ENCODE measurements at places on chromosomes 12 and 14.

DNA sequence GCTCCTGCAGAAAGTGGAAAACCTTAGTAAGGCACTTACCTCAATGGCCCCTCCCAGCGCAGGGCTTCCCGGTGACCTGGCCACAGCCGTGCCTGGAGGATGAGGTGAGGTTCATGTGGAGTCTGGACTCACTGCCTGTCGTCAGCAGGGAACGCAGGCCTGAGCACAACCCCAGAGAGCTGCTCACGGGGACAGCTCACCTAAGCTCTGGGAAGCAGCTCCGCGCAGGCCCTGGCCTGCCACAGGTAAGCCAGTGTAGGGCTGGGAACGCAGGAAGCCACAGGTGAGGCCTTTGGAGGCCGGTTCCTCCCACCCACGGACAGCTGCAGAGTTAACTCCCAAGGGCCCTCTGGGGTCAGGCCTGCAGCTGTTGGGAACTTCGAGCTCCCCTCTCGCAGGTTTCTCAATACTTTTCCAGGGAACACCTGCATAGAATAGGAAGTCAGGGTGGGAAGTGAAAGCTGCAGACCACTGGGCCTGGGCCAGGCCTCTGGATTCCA lies 32.7 kb downstream of the ANAPC7 start:
- no peak for DNase-seq

DNA sequence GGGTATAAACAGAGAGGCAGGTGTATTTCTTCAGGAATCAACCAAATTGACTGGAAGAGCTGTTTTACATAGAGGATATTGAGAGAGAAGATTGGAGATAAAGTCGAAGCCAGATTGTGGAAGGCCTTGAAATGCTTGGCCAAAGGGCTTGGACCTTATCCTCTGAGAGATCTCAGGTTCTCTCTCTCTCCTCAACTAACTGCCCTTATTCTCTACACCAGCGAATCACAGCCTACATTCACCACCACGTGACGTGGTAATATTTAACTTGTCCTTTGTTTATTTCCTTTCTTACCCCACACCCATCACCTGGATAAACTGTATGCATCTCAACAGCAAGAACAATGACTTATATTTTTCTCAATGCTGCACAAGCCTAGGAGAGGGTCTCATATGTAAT lies 207.4 kb downstream of the EFCAB11 start:
- no peak for DNase-seq

- DNase-seq = no peak
Observed at GRCh38 chr12:66309606-66310005, 7.3 kb downstream of the HELB start.

- no peak for DNase-seq
Observed at GRCh38 chr12:109740694-109741245, 27.1 kb downstream of the FAM222A start.

- no peak for DNase-seq
Observed at GRCh38 chr14:64053694-64054669, 201.2 kb downstream of the SYNE2 start.

- peak; percentile 68 for DNase-seq
Observed at GRCh38 chr12:4857472-4858291, 52.0 kb upstream of the KCNA1 start.

DNA sequence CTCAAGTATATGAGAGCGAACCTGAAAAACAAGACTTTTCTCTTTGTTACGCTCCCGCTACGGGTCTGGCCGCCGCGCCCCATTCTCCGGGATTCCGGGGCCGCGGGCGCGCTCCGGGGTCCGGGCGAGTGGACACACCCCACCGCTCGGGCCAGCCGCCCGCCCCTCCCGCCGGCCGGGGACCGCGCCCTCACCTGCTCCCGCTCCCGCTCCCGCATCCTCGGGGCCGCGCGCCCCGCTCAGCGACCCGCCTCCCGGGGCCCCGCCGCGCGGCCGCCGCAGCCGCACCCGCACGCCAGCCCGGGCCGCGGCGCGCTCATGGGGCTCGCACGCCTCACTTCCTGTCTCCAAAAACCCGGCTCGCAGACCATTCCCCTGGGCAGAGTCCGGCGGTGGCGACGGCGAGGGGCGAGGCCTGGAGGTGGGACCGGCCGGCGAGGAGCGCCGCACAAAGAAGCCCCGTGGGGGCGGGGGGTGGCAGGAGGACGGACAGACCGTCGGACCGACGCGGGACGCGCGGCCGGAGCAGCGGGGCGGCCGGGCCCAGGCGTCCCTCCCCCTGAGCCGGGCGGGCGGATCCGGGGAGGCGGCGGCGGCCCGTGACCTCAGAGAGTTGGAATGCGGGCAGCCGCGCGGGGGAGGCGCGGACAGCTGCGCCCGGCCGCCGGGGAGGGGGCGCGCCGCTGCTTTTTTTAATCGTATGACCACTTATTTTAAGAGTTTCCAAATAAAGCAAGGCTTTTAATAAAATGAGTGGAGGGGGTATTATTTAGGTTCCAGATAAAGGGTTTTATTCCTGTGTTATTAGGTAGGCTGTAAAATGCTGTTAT lies at the start of gene PTPN21:
PTPN21 (minus strand) TSS at position 551 of the 830 bp plus-strand sequence. CDS start 4,590 bp downstream, outside the sequence.
- DNase-seq = peak; percentile 26

DNA sequence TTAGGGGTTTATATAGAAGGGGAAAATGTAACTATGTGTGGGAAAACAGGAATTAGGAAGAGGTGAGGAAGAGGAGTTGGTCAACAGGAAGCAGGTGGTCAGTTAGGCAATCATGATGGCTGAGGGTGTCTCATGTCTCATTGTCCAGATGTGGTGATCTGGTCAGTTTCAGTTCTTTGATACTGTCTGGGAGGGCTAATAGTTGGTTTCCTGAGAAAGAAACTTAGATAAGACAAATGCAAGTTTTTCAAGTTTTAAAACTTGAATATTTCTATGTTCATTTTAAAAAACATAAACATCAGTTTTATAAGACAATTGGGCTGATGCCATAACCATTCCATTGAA lies 1121.8 kb upstream of the USP15 start:
- DNase-seq = no peak

GRCh38 chr14:105666420-105666819 lies 140.0 kb downstream of the TMEM121 start:
- no peak for DNase-seq

DNA sequence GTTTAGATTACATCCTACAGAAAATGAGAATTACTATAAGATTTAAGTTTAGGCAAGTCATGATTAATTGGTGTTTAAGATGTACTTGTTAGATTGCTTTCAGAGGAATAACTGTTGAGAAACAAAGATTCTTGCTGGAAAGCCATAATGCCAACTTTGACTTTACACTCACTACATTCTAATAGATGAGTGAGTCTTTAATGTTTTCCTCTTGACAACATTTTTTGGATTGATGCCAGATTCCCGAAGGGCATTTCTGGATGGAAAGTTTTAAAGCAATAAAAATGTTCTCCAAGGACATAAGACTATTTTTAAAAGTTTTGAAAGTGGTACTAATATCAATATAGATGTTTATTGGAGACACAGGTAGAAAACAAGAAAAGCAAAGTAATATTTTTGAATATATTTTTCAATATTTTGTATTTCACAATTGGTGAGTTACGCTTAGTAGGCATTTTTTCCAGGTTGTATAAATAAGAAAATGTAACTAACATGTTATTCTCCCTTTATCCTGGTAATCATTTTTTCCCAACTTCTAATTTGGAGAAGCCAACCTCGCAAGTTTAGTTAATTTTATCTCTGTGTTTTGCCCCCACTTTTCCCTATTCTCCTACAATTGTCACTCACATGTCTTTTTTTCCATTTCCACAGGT lies 307.3 kb downstream of the CEP128 start:
- no peak for DNase-seq

- DNase-seq = no peak
Observed at GRCh38 chr12:27400856-27401354, 45.6 kb upstream of the SMCO2 start.

- DNase-seq = no peak
Observed at GRCh38 chr14:21088687-21089086, 9.8 kb downstream of the ZNF219 start.

DNA sequence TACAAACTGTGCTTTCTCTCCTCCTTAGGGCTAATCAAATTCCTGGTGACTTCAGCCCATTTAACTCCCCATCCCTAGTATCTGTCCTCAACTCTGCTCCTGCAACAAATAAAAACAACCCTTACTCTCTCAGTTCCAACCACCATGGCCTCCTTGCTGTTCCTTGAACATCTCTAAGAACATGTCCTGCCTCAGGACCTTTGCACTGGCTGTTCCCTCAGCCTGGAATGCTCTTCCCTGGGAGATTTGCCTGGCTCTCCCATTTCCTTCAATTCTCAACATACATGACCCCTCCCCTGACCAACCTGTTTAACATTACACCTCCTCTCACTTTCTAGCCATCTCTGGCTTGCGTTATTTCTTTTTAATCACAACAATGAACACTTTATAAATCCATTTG lies 170.5 kb downstream of the PTPN11 start:
- DNase-seq = no peak

DNA sequence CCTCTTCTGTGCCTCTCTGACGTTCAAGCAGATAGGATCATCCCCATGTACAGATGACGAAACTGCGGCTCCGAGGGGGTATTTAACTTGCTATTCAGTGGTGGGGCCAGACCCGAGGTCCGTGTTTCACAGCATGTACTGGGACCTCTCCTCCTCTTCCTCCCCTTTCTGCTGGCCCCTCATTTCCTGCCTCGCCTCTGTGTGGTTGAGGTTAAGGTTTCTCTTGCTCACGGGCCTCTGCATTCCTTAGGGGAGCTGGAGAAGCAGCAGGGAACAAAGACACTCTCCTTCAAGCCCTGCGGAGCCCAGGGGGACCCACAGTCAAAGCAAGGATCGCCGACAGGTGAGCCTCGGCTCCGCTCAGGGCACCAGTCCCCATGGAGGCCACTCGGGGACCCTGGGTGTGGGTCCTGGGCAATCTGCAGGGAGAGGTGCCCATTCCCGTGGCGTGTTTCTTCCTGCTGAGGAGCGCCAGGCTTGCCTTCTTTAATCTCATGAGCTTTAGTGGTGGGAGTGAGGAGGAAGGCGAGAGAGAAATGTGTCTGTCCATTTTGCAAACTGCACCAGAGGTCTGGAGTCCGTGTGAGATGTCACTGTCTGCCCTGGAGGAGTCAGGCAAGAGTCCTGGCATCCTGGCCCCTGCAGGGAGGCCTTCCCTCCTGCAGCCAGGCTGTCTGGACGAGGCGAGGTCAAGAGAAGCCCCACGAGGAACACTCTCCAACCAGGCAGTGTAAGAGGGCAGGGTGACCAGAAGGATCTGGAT lies 45.0 kb downstream of the SLC6A12 start:
- no peak for DNase-seq

- DNase-seq = peak; percentile 40
Observed at GRCh38 chr12:120116441-120116791, at the start of gene RAB35. TSS of gene RAB35 (minus strand) at chr12:120116753. CDS start at chr12:120116650, 103 bp downstream.

GRCh38 chr12:7079826-7080125 lies 12.5 kb downstream of the C1R start:
- no peak for DNase-seq

DNA sequence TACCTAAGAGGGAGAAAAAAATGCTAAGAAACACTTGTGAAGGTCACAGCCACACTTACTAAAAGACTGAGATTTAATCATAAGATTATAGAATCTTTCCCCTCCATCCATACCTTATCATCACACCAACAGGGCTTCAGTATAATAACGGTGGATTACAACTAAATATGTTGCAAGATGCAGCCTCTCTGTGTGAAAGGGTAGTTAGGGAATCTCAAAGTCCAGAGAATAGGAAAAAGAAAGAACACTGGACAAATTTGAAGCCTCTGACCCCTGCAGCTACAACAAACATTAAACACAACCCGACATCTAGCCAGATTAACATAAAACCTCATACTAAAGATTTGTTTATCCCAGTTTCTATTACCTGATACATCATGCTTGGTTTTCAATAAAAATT lies 181.0 kb downstream of the C12orf42 start:
- DNase-seq = no peak

- no peak for DNase-seq
Observed at GRCh38 chr14:81398196-81398891, 1.8 kb downstream of the STON2 start.

GRCh38 chr12:22810036-22810435 lies 185.1 kb downstream of the ETNK1 start:
- no peak for DNase-seq

DNA sequence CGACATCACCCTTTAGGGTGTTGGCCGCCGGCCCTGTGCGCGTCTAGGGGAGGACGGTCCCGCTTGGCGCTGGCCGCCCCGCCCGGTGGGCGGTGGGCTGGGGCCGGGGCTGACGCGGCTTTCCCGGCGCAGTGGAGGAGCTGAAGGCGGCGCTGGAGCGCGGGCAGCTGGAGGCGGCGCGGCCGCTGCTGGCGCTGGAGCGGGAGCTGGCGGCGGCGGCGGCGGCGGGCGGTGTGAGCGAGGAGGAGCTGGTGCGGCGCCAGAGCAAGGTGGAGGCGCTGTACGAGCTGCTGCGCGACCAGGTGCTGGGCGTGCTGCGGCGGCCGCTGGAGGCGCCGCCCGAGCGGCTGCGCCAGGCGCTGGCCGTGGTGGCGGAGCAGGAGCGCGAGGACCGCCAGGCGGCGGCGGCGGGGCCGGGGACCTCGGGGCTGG lies 3.6 kb downstream of the TNFAIP2 start:
- no peak for DNase-seq

- DNase-seq = no peak
Observed at GRCh38 chr12:71664411-71665089, 449 bp downstream of the THAP2 start.

DNA sequence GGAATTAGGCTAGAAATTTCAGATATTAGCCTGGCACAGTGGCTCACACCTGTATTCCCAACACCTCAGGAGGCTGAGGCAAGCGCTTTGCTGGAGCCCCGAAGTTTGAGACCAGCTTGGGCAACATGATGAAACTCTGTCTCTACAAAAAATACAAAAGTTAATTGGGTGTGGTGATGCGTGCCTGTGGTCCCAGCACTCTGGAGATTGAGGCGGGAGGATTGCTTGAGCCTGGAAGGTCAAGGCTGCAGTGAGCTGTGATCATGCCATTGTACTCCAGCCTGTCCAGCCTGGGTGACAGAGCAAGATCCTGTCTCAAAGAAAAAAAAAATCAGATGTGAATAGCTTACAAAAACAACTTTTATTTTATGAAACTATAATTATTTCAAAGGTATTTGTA lies 15.1 kb downstream of the FRMD6 start:
- no peak for DNase-seq

- DNase-seq = no peak
Observed at GRCh38 chr14:96405677-96406076, 13.7 kb downstream of the AK7 start.

Data from activated naive CD8-positive, alpha-beta T cell treated with anti-CD3 and anti-CD28 coated beads for 36 hours (primary cell).